ENCODE measurements at places on chromosomes 5 and 9.

GRCh38 chr5:7868773-7869473 lies at the start of the genes FASTKD3 and MTRR:
Gene FASTKD3, minus strand, starts transcription at chr5:7869031. Its CDS starts 948 bp downstream, at chr5:7868083.
Gene MTRR, plus strand, starts transcription at chr5:7869148. Its CDS starts 1,647 bp downstream, at chr5:7870795.
- DNase-seq, result peak; percentile 92

- DNase-seq, result no peak
Measured at GRCh38 chr5:8644377-8644776, 775.4 kb downstream of the MTRR start.

GRCh38 chr9:4984171-4984620 lies 876 bp upstream of the JAK2 start:
- peak; percentile 40 for DNase-seq

- DNase-seq, result no peak
Measured at GRCh38 chr9:132193227-132194124, 31.6 kb downstream of the NTNG2 start.

- DNase-seq, result no peak
Measured at GRCh38 chr9:127215268-127216209, 49.0 kb upstream of the GARNL3 start.

DNA sequence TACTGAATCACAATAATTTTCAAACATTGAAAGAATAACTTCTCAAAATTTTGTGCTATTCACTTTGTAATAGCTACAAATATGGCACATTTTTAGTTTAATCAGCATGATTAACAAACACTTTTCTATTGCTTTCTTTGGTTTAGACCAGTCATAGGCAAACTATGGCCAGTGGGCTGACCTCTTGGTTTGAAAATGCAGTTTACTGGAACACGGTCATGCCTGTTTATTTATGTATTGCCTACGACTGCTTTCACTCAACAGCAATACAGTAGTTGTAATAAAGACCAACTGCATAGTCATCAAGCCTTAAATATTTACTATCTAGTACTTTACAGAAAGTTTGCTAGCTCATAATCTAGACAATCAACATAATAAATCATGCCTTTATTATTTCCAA lies 810.8 kb downstream of the TLE1 start:
- no peak for DNase-seq

- DNase-seq, result no peak
Measured at GRCh38 chr5:180915924-180916323, 17.0 kb downstream of the BTNL8 start.

GRCh38 chr5:43171926-43172325 lies 20.1 kb upstream of the NIM1K start:
- DNase-seq, result no peak

DNA sequence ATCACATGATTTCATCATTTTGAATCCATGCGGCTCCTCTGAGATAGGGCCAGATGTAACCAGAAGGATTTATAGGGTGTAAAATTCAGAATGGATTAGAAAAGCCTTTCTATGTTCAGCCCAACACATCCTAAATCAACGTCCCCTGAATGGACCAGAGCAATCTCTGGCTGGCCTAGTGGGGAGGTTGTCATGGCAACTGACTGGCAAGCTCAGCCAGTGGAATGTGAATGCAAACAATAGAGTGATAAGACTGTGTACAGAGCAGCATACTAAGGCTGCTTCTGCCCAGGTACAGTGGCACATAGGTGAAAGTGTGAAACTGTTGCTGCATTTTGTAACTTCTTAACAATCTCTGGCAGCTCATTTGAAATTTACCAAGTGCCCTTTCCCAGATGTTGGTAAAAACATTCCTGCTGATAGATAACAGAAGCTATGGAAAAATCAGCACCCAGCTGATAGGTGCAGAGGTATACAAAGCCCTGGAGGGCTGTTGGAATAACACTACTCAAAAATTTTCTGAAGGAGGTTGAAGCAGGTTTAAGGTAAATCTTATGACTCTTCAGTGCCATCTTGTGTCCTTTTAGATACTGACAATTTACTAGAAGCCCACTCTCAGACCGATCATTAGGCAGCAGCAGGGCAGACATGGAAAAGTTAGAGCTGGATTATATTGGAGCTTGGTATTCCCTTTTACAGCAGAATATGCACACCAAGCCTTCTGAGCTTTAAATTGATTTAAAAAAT lies 267.2 kb downstream of the RAB3C start:
- peak; percentile 95 for DNase-seq

- no peak for DNase-seq
Measured at GRCh38 chr5:159096243-159096923, 3.3 kb downstream of the EBF1 start.

DNA sequence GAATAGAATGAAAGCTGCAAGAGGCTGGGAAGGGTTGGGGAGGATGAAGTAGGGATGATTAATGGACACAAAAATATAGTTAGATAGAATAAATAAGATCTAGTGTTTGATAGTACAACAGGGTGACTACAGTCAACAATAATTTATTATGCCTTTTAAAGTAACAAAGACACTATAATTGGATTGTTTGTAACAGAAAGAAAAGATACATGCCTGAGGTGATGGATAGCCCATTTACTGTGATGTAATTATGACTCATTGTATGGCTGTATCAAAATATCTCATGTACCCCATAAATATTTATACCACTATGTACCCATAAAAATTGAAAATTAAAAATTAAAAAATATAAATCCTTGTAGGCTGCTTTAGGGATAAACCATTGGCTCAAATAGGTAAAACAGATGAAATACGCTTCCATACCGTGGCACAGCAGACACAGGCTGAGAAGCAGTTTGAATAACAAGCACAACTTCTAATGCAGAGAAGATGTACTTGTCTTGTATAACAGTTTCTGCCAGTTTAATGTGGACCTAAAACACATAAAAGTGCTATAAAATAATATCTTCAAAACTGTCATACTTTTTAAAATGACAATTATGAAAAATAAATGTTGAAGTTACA lies 34.9 kb downstream of the APBA1 start:
- DNase-seq, result no peak

DNA sequence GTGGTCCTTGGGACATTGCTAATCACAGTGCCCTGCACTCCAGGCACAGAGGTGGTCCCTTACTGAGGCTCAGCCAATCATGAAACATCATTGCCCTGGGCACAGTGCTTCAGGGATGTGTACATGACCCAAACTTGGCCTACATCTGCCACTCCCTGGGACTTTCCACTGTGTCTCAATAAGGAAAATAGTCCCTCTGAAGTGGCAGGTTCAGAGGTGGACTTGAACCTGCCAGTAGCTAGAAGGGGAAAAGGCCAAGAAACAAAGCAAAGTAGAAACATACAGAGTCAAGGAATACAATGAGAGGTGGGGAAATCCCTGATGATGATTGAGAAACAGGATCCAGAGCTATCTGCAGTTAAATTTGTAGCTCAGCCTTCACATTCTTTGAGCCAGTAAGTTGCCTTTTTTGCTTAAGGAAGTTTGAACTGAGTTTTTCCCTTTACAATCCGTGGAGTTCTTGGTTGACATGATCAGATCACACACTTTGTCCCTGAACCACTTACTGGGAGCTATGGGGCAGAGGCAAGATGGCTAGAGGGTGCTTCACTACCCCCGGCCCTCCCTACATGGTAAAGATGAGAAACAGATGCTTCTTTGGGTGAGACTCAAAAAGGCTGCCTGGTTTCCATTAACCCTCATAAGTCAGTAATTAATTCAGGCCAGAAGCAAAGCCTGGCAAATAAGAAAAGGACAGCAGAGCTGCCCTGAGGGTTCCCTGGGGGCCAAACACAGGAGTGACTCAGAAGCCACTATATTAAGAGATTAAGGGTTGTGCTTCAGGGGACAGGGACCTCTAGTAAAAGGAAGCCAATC lies 57.6 kb downstream of the SH3TC2 start:
- DNase-seq, result no peak

DNA sequence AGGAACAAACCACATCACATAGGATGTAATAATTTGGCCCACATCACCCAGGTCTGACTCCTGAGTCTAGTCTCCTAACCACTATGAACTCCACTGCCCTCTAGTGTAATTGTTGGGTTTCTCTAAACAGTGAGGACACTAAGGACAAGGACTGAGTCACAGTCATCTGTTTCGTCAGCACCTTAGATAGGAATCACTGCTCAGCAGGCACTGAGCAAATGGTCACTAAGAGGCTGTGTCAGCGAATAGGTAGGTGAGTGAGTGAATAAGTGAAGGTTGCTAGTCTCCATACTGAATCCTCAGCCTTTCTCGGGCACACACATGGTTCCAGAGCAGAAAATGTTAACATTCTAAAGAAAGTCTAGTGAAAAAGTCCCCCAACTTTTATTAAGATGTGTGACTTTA lies 278.6 kb downstream of the SPOCK1 start:
- DNase-seq, result peak; percentile 43

DNA sequence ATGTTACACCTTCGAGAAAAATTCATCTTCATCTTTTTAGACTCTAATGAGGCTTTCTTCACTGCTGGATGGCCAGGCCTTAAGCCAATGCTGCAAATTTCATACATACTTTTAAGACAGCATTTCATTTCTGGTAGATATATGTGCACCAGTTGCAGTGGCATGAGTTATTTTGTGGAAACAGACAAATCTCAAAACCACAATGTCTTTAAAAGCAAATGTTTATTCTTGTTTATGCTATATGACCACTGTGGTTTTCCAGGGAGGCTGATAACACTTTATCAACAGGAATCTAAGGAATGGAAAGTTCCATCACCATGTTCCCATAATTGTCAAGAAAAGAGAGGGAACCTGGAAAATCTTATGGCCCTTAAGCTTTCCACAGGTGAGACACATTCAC lies 27.7 kb downstream of the CDH9 start:
- DNase-seq, result no peak

DNA sequence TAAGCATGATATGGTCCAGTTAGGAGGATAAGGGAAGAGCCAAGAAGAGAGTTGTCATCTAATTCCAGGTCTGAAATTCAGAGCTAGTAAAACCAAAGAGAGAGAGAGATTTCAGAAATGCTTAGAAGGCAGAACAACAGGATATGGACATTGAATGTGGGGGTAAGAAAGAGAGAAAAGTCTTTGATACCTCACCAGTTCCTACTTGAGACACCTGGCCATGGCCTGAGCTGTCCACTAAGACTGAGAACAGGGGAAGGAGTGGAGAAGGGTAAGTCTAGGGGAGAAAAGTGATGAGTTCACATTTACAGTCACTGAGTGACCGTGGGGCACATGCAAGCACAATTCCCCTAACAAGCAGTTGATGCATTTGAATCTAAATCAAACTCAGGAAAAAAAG lies 35.5 kb downstream of the TIMD4 start:
- DNase-seq, result no peak

DNA sequence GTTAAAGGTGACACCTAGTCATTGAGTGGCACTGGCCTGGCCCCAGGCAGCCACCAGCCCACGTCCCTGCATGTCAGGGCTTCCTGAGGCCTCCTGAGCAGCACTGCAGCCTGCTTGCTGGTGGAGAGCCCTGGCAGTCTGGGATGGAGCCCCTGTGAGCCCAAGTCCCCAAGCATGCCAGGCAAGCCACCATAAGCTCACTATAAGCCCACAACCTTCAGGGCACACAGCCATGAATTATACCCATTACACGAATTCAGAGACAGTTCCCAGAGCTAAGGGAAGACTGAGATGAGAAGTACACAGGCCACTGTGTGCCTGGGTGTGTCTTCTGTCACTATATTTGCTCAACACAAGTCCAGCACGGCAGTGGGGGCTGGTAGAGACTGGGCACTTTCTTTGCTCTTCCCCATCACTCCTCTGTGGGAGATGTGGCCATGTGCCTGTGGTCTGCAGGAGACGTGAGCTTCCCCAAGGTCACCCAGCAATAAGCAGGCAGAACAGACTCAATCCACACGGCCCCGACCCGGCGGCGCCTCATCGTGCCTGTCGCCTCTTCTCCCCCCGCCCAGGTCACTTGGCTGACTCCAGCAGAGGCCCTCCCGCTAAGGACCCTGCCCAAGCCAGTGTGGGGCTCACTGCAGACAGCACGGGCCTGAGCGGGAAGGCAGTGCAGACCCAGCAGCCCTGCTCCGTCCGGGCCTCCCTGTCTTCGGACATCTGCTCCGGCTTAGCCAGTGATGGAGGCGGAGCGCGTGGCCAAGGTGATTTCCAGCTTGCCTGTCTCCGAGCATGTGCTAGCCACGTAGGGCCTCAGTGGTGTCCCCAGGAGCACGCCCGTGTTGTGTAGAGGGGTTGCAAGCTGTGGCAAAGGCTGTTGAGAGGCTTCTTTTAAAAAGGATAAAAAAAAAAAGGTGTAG lies 114.8 kb downstream of the WNK2 start:
- DNase-seq, result peak; percentile 21
